ENCODE measurements at places on chromosomes 3 and 15.

DNA sequence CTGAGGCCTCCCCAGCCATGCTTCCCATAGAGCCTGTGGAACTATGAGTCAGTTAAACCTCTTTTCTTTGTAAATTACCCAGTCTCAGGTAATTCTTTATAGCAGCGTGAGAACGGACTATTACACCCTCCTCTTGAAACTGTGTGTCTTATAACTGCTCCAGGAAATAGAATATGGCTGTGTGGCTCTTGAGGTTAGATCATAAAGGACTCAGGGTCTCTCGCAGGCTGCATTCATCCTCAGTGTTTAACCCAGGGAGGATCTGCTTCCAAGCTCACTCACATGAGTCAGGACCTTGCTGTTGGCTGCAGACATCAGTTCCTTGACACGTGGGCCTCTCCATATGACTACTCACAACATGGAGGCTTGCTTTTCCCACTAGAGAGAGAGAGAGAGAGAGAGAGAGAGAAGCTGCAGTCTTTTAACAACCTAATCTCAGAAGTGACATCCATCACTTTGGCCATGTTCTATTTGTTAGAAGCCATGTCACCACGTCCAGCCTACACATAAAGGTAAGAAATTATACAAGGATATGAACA lies 114.3 kb upstream of the UBE2E1 start:
- DNase-seq, result peak; percentile 27

DNA sequence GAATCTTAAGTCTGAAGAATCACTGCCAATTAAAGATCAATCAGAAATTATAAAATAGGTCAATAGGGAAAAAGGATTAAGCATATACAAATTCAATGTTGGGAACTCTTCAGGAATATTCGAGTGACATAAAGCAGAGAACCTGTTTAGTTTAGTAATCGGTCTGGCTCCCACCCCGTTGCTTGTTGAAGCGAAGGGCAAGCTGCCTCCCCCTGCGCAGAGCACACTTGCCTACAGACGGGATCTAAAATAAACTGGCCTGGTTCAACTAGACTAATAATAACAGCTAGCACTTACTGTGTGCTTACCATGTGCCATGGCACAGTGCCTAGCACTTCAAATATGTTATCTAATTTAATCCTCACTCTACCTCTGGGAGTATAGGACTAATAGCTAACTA lies 8.6 kb downstream of the SEMA6D start:
- no peak for DNase-seq

DNA sequence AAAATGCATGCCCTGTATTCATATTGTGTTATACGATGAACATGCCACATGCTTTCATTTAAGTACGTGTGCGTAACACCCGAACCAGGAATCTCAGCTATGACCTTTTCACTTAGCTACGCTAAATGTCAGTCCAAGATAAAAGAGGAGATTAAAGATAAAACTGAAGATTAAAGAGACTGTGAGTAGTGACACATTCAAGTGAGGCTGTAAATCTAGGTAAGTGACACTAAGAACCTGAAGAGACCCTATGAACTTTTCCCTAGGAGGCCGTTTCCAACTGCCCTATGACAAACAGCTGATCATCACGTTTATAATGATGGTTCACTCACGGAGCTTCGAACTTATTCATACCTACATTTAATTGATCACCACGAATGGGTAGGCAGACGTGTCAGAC lies 32.2 kb downstream of the TFRC start:
- no peak for DNase-seq

- DNase-seq, result no peak
Measured at GRCh38 chr3:14959359-14959943, 12.1 kb downstream of the NR2C2 start.

DNA sequence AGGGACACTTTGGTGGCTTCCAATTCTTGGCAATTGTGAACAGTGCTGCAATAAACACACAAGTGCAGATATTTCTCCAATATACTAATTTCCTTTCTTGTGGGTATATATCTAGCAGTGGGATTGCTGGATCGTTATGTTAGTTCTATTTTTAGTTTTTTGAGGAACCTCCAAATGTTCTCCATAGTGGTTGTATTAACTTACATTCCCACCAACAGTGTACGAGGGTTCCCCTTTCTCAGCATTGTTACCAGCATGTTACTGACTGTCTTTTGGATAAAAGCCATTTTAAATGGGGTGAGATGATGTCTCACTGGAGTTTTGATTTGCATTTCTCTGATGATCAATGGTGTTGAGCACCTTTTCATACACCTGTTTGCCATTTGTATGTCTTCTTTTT lies 92.8 kb downstream of the DAPK2 start:
- DNase-seq, result no peak

DNA sequence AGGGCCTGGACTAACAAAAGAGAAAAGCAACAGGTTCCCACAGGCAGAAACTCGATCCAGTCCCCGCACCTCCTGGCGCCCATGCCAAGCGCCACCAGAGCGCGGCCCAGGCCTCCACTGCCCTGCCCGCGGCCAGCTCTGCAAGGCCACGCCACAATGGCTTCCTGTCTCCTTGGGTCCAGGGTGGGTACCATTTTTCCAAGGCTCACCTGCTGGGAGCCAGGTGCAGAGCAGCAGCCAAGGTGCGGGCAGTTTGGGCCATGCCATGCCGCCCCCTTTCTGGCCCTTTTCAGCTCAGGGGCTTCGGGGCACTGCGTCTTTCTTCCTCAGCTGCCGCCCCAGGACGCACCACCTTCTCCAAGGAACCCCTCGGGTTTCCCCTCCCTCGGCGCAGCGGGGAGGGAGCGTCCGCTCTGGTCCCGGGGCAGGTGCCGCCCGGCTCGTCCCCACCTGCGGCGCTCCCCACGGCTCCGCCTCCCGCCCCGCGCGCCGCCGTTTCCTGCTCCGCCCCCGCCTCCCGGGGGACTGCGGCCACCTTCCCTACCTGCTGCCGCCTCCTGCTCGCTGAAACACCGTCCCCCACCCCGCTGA lies at the start of gene ILDR1:
TSS of gene ILDR1 (minus strand) at position 437 of the 591 bp plus-strand sequence. CDS start at position 267, 170 bp downstream.
- DNase-seq, result peak; percentile 32

DNA sequence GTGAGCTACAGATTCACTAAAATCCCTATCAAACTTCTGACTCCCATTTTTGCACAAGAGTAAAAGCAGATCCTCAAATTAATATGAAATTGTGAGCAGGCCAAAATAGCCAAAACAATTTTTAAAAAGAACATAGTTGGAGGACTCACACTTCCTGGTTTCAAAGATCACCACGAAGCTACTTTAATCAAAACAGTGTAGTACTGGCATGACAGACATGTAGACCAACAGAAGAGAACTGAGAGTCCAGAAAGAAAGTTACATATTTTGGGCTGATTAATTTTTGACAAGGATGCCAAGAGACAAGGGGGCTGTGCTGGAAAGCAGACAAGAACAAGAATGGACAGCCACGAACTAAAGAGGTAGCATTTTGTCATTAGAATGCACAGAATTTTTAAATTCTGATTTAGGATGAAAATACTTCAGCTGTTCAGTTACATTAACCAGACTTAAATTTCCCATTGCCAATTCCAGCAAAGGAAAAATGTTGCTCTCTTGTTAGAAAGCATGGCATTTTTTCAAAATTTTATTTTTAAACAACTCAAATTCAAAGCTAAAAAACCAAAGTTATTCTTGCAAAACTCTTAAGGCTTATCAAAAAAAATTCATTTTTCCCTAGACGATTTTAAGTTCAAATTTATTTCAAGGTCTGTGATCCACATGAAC lies 14.0 kb downstream of the RYK start:
- no peak for DNase-seq

- DNase-seq, result no peak
Measured at GRCh38 chr3:5498981-5499380, 311.5 kb downstream of the EDEM1 start.

All from thymus (tissue), 14 donors.